ENCODE measurements at places on chromosomes 3 and 15.

- DNase-seq, result no peak
Measured at GRCh38 chr15:78540871-78541743, 863 bp downstream of the PSMA4 start.

DNA sequence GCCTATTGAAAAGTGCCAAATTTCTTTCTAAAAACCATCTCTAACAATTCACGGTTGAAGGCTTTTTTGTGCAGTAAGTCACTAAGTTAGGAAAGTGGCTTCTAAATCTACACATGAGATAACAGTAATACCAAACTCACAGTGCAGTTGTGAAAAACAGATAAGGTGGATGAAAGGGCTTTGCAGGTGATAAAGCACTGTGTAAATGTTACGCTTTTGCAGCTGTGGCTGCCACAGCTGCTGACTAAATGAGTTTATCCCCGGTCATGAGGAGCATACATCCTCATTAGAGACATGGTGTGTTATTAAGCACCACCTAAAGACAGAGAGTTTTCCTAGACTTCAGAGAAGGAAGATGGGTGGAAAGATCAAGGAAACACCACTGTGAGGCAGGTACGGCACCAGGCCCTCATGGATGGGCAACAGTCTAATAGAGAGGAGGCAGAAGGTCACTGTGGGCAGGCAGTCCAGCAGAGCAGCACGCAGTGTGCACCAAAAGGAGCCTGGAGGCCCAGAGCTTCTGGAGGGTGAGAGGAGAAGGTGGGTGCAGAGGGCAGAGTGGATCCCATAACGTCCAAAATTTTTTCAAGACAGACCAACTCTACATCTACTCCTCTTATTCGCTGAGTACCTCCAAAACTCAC, 68.5 kb downstream of the FMN1 start:
- DNase-seq, result no peak

- DNase-seq, result no peak
Measured at GRCh38 chr3:66400411-66401156, 100.2 kb downstream of the LRIG1 start.

- DNase-seq, result no peak
Measured at GRCh38 chr15:51493892-51494291, 128.7 kb downstream of the DMXL2 start.

DNA sequence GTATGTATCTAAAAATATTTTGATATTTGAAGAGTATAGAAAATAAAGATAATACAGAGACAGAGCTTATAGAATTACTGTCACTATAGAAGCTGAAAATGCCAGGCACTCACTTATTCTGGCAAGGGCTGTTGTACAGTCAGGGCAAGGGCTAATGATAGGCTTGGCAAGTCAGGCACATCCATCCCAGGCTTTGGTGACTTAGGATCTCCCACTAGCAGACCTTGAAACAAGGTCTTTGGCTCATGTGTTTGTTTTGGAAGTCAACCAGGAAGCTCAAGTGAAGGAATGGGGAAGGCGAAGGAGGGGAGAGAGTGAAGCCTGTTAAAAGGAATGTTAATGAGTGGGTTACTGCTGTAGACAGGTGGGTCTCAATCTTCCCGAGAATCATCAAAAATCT, 199.1 kb upstream of the SUCLG2 start:
- no peak for DNase-seq
